ENCODE measurements at places on chromosomes 1 and 21.

DNA sequence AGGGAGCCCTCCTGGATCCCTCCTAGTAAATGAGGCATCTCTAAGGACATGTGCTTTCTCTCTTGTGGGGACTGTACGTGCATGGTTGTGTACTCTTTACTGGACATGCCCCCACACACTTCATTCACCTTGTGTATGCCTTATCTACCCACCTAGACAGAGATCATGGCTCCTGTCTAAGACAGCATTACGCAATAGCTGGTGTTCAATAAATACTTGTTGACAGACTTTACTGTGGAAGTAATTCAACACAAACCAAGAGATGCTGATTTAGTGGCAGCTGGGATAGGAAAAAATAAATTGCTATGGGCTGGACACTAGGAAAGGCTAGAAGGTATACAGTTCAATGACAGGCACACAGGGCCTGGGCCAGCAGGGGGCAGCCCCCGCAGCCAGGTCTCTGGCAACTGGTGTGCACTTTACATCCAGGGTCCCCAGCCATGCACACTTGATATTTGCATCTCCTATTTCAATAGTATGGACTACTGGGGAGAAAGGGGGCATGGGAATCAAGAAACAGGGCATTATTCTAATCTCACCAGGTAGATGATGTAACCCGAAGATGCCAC lies 24.2 kb downstream of the TRABD2B start:
- no peak for DNase-seq

DNA sequence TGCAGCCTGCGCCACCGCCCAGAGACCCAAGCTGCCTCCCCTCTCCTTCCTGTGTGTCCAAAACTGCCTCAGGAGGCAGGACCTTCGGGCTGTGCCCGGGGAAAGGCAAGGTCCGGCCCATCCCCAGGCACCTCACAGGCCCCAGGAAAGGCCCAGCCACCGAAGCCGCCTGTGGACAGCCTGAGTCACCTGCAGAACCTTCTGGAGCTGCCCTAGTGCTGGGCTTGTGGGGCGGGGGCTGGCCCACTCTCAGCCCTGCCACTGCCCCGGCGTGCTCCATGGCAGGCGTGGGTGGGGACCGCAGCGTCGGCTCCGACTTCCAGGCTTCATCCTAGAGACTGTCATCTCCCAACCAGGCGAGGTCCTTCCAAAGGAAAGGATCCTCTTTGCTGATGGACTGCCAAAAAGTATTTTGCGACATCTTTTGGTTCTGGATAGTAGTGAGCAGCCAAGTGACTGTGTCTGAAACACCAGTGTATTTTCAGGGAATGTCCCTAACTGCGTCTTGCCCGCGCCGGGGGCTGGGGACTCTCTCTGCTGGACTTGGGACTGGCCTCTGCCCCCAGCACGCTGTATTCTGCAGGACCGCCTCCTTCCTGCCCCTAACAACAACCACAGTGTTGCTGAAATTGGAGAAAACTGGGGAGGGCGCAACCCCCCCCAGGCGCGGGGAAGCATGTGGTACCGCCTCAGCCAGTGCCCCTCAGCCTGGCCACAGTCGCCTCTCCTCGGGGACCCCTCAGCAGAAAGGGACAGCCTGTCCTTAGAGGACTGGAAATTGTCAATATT lies 19.0 kb upstream of the CCDC27 start:
- DNase-seq, result no peak

GRCh38 chr1:207851696-207852095 lies 59.2 kb downstream of the CD34 start:
- DNase-seq, result no peak

DNA sequence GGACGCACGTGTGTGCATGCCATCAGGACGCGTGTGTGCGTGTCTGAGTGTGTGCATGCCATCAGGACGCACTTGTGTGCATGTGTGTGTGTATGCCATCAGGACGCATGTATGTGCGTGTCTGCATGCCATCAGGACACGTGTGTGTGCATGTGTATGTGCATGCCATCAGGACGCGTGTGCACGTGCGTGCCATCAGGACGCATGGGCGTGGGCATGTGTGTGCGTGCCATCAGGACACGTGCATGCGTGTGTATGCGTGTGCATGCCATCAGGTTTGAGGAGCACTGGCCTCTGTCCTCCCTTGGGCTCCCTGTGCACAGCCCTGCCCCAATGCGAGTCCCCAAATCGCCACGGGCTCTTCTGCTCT lies 12.6 kb upstream of the C1QTNF12 start:
- no peak for DNase-seq

GRCh38 chr21:38322311-38322950 lies 65.6 kb downstream of the KCNJ15 start:
- no peak for DNase-seq

DNA sequence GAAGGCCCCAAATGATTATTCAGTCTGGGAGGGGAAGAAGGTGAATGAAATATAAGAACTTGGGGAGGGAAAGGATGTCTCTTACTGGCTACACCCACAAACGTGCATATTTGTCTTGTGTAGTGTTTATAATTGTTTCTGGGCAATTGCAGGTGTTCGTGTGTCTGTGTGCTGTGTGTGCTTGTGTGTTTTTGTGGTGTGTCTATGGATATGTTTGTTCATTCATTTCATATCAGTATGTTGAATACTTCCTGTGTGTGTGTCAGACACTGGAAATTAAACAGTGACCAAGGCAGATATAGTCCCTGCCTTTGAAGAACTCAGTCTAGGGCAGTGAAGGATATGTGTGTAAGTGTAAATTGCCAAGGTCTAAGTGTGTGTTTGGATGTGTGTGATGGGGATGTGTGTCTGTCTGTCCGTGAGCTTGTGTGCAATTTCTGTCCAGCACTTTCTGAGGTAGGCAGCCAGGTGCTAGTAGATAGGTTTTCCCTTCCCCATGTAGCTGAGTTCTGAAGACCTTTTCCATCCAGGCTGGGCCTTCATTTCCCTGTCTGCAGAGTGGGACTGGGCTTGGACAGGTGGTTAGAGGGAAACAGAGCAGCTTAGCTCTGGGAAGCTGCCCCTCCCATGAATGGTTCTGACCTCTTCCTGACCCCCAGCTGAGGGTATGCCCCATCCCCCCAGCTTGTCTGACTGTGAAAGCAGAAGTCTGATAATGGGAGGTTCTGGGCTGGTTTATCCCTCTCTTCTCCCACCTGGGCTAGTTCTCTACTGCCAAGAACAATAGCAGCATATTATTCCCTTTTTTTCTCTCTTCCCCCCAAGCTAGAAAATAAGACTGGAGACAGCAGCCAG lies 3.8 kb downstream of the AGO1 start:
- no peak for DNase-seq

GRCh38 chr21:26967062-26967913 lies at the start of gene ADAMTS5:
Gene ADAMTS5, minus strand, starts transcription at chr21:26967088. Its CDS starts 697 bp downstream, at chr21:26966391.
- DNase-seq, result no peak

DNA sequence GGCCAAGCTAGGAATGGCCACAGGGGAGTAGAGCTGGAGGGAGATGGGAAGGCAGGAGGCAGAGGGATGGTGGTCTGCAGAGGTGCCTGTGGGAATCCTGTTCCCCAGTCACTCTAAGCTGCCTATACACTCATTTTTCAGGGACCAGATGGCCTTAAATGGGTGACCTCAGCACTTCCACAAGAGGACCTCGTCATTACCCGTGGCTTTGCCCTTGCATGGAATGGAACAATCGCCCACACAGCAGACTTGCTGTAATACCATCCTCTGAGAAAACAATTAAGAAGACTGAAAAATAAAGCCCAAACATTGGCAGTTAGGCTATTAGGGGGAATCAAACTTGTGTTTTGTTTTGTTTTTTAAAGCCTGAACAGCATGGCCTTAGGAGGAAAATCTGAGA lies 12.9 kb upstream of the TNN start:
- DNase-seq, result no peak

GRCh38 chr21:27365394-27365793 lies 398.5 kb upstream of the ADAMTS5 start:
- no peak for DNase-seq

- DNase-seq, result no peak
These were observed 24.5 kb downstream of the SSX2IP start for GRCh38 chr1:84665703-84666317.

DNA sequence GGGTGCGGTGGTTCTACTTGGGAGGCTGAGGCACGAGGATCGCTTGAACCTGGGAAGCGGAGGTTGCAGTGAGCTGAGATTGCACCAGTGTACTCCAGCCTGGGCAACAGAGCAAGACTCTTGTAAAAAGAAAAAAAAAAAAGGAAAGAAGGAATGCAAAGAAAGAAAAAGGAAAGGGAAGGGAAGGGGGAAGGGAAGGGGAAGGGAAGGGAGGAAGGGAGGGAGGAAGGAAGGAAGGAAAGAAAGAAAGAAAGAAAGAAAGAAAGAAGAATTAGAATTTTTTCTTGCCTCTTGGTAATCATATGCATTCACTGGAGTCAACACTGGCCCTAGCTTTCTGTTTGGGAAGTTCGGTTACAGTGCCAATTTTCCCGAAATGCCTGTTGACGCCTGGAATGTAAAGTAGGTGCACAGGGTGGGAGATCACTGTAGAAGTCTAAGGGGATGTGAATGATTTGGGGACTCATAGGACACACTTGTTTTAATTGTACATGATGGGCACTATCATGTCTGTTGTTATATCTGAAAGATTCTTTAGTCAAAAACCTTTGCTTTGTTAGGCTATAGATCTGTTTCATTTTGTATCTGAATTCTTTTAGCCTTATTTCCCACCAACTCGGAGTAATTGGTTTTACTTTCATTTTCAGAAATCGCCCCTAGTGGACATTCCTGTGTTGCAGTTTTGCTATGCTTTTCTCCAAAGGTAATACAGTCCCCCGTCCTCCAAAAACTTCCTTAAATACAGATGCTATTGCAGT lies 59.8 kb upstream of the MORC3 start:
- peak; percentile 6 for DNase-seq

GRCh38 chr21:33151941-33152731 lies 77.6 kb upstream of the IFNAR2 start:
- DNase-seq, result no peak

DNA sequence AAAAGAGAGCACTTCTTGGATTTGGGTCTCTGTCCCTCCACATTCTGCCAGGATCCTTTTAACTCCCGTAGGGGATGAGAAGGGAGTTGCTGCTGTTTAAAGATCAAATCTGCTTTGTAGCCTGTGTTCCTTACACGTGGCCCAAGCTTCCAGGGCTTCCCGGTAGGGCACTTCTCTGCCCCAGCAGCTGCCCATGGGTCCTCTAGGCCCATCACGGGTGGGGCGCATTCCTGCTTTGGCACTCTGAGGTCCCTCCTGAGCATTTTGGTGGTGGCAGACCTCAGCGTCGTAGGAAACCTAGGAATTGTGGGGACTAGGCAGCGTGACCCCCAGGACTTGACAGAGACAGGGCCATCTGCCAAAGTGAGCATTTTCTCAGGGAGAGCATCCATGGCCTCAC lies 420.3 kb upstream of the VAMP3 start:
- DNase-seq, result no peak

DNA sequence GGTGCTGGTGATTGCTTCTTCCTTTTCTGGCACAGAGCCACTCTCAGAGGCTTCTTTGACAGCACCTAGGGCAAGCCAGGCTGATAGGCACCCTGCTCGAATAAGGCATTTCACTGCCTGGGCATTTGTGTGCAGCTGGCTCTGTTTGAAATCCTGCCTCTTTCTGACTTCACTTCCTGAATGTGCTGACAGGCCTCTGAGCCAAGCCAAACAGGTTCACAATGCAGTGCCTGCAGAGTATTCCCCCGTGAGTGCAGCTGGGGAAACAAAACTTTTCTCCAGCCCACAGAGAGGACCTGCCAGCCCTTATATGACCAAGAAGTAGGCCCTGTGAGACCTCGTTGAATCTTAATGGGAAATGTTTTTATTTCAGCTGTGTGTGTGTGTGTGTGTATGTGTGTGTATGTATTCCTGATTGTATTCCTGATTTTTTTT lies 10.4 kb downstream of the JUN start:
- DNase-seq, result peak; percentile 94

GRCh38 chr1:114338191-114338890 lies 172.7 kb downstream of the TRIM33 start:
- no peak for DNase-seq

Measured in NCI-H345 (cell line).